Hematopoietic multipotent progenitor cell treated with erythropoietin and hydrocortisone succinate and interleukin-3 and kit ligand, for 15 days (in vitro differentiated cells): ENCODE measurements at places on chromosomes 16 and 17.

- peak; percentile 94 for DNase-seq
Observed at GRCh38 chr17:75113798-75114551, 4.2 kb downstream of the ARMC7 start.

GRCh38 chr17:15309236-15309635 is 32.2 kb downstream of the TEKT3 start:
- no peak for DNase-seq

- no peak for DNase-seq
Observed at GRCh38 chr16:57815987-57816745, 13.9 kb upstream of the KIFC3 start.

- no peak for DNase-seq
Observed at GRCh38 chr17:81179220-81179619, 13.2 kb upstream of the AATK start.

GRCh38 chr17:56000411-56000810 is 152.9 kb upstream of the ANKFN1 start:
- DNase-seq, result no peak

DNA sequence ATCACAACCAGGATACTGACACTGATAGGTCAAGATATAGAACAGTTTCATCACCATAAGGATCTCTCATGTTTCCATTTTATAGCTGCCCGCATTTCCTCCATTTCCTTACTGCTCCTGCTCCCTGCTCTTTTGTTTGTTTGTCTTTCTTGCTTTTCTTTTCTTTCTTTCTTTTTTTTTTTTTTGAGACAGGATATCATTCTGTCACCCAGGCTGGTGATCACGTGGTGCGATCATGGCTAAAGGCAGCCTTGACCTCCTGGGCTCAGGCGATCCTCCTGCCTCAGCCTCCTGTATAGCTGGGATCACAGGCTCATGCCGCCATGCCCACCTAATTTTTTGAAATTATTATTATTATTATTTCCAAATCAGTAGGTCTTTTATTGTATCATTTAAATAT is 31.7 kb downstream of the PRAC1 start:
- no peak for DNase-seq

DNA sequence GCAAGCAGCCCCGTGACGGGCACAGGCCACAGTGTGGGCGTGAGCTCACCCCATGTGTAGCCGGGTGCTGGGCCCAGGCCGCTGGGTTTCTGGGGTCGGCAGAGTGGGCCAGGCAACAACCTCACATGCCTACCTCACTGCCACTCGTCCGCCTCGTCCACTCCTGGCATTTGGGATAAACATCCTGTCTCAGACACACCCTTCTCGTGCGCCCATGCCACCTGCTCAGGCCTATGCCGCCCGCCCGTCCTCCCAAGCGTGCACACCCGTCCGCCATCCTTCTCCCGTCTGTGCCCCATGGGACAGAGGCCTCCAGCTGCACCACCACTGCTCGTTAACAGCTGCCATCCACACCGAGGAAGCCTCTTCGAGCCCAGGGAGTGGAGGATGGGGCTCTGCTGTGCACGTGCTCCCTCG is 64.3 kb downstream of the KLHDC4 start:
- no peak for DNase-seq

GRCh38 chr16:895371-895770 is 75.4 kb downstream of the LMF1 start:
- no peak for DNase-seq

DNA sequence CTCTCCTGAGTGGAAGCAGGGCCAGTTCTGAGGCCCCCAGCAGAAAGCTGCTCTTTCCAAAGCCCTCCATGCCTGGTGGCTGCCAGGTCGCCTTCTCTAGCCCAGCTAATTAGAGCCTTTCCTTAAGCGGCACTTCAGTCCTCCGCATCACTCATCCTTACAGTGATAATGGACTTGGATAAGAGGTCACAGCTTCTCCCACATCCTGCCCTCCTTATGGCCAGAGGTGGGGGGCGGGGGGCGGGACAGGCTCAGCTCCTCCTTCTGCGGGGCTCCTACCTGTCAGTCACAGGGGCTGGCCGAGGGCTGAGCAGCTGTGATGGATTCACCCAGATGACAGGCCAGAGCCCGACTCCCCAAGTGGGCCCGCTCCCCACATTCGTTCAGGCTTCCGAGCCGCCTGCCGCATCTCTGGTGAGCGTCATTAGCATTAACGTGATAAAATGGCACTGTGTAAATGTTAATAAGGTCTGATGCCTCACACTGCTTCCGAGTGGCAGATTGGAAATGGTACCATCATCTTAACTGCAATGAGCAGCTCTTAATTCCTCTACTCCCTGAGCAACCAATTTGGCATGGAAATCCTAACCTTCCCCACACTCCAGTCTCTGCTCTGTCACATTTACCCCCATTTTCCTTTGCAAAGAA is 41.3 kb downstream of the GRIN2C start:
- DNase-seq, result no peak

GRCh38 chr17:4310354-4311060 is 46.7 kb upstream of the ANKFY1 start:
- DNase-seq, result no peak

DNA sequence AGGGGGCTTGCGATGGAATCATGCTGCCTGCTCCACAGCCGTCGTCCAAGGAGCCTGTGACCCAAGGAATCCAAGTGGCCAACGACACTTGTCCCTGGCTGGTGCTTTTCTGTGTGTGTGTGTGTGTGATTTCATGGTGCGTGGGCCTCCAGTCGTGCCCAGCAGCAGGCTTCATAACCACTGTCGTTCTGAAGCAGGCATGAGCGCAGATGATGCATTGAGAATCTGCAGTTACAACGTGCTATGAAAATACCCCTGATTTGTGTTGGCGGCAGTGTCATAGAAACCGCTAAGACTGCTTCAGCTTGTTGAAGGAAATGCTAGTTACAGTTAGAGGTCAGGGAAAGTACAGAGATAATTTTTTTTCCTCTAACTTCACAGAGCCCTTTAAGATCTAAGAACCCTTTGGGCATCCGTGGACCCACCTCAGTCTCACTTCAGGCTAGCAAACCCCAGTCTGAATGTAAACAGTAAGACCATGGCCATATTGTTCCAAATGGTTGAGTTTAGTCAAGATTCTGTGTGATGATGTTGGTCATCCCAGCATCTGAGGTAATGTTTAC is 15.6 kb downstream of the C16orf90 start:
- no peak for DNase-seq

DNA sequence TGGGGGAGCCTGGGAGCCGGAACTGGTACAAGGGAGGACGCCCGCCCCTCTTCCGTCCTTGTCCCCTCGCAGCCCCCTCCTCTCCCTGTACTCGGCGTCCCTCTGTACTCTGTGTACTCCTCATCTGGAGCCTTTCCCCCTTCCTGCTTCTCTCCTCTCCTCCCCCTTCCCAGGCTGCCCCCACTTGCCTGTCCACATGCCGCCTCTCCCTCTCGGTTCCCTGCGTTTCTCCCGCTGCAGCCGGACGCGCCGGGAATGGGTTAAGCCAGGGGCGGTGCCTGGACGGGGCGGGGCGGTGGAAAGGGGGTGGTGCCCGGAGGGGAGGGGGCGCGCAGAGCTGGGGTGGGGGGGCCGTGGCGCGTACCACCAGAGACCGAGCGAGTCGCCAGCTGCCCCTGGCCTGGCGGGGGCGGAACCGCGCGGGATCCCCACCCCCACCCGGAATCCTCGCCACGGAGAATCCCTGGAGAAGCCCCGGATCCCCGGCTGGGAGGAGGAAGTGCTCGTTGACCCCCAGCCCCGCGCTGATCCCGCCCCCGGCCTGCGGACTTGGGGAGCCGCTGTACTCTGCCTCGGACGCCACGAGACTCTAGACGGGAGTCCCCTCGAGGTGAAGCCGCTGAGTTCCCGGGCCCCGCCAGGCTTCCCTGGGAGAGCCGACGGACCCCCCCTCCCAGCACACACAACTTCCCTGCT is 22.6 kb downstream of the GJD3 start:
- DNase-seq, result no peak

DNA sequence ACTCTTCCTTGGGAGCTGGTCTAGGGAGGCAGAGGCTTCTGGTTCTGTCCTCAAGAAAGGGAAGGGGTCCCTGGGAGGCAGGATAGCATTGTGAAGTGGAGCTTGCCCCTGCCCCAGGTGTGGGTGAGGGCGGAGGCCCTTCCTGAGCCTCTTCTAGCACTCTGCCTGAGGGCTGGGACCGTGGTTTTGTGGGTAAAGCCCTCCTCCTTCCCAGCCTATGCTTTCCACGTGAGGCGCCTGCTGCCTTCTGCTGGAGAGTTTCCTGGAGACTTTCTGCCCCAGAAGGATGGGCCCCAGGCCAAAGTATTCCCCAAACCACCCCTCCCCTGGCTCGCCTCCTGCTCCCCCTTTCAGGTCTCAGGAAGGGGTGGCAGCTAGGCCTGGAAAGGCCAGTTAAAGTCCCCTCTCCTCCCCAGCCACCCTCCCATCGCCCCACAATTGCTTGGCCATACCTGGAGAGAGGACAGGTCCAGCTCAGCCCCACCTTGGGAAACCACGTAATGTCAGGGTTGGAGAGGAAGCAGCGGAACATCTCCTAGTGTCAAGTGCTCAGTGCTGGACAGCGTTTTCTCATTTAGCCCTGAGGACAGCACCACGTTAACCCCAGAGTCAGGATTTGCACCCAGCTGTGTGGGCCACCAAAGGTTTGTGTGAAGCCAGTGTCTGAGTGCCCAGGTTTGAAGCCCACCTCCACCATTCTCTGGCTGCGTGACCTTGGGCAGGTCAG is 5.6 kb downstream of the SBK1 start:
- DNase-seq, result no peak

DNA sequence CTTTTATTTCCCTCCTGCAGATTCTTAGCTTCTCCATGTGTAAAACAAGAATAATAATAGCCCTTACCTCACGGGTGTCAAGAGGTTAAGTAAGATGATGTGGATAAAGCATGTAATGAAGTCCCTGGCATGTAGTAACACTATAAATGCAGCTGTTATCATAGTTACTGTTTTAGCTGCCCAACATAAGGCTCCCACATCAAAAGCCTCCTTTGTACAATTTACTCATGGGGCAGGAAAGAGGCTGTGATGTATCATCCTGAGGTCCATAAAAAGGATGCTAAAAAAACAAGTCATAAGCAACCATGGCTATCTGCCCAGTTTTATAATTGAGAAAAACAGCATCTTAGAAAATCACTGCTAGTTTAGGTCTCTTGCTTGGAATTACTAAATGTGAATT is 339.7 kb downstream of the CA10 start:
- DNase-seq, result no peak

GRCh38 chr17:56679115-56679776 is 85.7 kb downstream of the NOG start:
- DNase-seq, result no peak

DNA sequence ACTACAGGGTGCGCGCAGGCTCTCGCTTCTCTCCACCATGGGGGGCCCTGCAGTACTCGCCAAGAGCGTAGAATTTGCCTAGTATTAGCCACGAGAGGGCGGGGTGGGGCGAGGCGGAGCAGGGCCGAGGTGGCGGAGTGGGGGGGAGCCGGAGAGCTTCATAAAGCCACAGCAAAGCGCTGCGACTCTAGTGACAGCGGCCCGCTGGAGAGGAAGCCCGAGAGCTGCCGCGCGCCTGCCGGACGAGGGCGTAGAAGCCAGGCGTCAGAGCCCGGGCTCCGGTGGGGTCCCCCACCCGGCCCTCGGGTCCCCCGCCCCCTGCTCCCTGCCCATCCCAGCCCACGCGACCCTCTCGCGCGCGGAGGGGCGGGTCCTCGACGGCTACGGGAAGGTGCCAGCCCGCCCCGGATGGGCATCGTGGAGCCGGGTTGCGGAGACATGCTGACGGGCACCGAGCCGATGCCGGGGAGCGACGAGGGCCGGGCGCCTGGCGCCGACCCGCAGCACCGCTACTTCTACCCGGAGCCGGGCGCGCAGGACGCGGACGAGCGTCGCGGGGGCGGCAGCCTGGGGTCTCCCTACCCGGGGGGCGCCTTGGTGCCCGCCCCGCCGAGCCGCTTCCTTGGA is at the start of gene TBX21:
Gene TBX21, plus strand, starts transcription at position 190 of the 627 bp plus-strand sequence. Its CDS starts 219 bp downstream, at position 409.
- DNase-seq, result no peak

DNA sequence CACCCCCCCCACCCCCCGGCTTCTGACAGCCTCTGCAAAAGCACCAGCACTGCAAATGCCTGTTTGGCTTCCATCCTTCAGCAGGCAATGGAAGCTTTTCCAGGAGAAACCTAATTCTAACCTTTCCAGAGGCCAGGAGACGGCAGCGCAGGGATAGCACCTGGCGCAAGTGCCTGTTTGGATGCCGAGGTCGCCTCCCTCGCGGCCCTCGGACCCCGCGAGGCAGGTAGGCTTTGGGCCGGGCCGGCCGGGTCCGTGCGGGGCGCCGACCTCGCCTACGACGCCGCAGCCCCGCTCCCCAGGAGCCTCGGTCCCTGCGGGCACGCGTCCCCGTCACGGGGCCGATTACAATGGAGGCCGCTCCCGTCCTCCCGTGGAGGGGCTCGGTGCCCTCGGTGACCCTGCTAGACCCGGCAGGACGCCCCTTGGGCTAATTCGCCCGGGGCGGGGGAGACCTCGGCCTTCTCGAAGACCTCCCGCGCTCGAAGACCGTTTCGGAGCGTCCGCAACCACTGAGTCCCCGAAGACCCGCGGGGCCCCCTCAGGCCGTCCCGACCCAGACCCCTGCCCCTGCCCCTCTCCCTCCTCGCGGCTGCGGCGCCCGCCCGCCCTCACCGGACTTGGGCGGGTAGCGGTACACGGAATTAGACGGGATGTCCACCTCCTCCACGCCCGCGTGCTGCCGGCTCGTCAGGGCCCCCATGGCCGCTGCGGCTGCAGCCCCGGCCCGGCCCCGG is 587 bp downstream of the RNF157 start:
- DNase-seq, result no peak

DNA sequence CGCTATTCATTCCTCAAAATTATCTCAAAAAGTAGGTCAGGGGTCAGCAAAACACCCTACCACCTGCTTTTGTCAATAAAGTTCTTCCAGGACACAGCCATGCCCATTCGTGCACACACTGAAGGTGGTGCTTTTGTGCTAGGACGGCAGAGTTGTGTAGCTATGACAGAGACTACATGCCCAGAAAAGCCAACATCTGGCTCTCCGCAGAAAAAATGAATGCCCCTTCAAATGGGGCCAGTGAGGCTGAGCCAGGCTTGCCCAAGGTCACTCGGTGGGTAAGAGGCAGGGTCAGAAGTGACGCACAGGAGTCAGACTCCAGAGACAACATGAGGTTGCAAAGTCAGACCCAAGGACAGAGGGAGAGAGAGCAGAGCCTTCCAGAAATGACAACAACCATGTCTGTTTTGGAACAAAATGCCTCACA is 200.1 kb downstream of the XYLT1 start:
- DNase-seq, result no peak

DNA sequence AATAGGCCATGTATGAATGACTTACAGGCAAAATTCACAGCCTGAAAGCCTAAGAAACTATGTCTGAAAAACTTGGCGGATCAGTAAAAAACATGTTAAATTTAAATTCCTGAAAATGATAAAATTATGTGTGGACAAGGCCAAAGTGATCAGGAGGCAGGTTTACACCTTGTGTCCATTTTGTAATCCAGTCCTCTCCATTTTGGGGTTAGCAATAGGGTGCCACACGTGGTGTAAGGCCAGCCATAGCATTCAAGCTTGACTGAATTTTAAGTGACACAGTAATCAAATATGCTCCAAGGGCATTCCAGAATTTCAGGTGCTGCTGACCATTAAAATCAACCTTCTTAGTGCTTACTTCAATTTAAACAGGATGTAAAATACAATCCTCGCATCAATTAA is 2.7 kb downstream of the RNF43 start:
- no peak for DNase-seq

- DNase-seq, result no peak
Observed at GRCh38 chr16:24980077-24980793, 34.9 kb downstream of the ARHGAP17 start.
